GM18507 (cell line): ENCODE measurements at places on chromosomes 1 and 21.

DNA sequence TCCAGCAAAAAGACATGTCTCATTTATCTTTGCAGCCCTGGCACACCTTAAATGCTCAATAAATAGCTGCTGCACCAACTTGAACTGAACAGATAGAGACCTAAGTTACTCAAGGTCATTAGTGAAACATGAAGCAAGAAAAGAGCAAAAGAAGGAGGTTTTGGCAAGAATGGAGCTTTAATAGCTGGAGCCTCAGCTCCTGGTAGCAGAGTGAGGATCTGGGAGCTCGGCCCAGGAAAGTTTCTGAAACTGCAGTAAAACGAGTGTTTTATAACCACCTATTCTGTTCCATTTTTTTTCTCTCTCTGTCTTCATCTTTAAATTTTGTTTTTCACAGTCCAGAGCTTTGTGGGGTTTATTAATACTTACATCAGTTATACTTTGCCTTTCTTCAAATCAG is 207.5 kb downstream of the SETD4 start:
- DNase-seq, result no peak

- no peak for DNase-seq
Observed at GRCh38 chr1:115241309-115241708, 96.7 kb downstream of the NGF start.

DNA sequence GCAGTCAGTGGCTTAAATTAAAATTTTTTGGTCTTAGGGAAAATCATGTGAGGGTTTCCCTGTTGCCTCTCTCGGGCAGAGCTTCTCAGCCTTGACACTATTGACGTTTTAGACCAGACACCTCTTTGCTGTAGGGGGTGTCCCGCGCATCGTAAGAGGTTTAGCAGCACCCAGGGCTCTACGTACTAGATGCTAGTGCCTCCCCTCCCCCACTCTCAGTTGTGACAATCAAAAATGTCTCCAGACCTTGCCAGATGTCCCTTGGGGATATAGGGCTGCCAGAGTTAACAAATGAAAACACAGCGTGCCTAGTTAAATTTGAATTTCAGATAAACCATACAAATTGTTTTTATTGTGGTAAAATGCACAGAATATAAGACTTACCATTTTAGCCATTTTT is 293.3 kb downstream of the DISC1 start:
- DNase-seq, result no peak

DNA sequence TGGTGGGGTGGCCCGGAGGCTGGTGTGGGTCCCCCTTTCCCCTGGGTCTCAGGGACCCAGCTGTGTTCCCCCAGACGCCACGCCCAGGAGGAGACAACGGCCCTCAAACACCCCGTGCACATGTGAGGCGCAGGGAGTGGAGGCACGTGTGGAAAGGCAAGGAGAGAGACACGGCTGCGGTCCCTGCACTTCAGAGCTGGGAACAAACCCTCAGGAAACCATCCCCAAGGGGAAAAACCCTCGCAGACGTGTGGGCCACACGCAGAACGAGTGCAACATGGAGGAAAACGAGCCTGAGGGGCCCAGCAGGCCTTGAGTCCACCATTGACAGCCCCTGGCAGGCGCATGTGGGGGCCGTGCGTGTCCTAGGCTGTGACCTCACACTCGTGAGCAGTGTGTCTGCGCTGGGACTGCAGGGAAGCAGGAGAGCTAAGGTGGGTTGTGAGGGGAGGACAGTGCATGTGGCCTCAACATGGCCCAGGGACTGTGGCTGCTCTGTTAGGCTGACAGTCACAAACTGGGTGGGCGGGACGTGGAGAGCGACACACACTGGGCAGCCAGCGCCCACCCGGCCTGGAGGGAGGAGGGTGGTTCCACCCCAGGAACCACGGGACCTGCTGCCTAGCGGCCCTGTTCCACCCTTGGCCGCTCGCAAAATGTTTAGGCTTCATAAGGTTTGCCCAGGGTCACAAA is 20.0 kb downstream of the ITGB2 start:
- DNase-seq, result no peak

- DNase-seq, result no peak
Observed at GRCh38 chr1:96090134-96090533, 631.5 kb upstream of the PTBP2 start.

GRCh38 chr1:29696656-29697390 is 460.5 kb downstream of the PTPRU start:
- no peak for DNase-seq

DNA sequence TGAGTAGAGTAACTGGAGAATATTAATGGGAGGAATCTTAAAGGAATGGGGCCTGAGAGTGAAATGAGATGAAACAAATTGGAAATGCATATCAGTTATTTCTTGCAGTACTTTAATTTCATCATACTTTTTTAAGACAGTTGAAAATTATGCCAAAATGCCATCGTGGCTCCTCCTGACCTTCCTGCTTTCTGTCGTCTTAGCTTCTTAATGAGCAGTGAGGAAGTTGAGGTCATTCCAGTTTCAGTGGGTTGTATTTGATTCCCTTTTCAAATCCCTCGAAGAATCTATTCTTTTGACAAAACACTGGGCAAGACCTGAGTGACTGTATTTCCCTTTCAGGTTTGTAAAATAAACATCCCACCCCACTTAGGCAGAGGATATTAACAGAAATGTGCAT is 134.9 kb upstream of the MAP1LC3C start:
- no peak for DNase-seq

DNA sequence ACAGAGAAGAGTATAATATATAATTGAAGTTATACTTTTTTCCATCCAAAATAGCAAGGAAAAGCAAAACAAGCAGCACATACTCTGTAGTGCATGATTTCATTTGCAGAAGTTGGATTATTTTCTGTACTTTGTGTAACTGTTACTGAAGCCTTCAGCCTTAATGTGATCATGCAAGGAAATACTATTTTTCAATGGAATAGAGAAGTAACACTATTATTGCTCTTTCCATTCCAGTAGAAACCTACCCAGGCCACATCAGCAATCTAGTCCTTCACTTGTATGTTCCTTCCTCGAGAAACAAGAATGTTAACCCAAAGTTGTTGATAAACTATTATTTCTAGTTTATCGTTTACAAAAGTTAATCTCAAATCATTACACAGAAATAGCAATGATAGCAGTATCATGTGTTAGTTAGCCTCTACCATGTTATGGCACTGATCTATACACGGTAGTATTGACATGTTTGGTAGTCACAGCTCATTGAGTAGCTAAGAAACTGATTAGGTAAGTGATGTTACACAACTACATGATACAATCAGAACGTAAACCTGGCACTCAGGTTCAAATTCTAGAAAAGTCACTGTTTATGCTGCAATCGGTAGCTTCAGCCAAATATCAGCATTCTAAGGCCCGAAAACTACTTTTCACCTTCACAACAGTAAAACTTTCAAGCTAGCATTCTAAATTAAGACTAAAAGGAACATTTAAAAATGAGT is 37.6 kb upstream of the CHRM3 start:
- no peak for DNase-seq

GRCh38 chr1:172142324-172142723 is 278.2 kb upstream of the C1orf105 start:
- DNase-seq, result no peak

- DNase-seq, result no peak
Observed at GRCh38 chr1:155884982-155885381, 25.6 kb downstream of the SYT11 start.

GRCh38 chr1:68301471-68302001 is 69.2 kb upstream of the WLS start:
- no peak for DNase-seq

GRCh38 chr1:100624886-100625610 is 87.1 kb downstream of the GPR88 start:
- no peak for DNase-seq

DNA sequence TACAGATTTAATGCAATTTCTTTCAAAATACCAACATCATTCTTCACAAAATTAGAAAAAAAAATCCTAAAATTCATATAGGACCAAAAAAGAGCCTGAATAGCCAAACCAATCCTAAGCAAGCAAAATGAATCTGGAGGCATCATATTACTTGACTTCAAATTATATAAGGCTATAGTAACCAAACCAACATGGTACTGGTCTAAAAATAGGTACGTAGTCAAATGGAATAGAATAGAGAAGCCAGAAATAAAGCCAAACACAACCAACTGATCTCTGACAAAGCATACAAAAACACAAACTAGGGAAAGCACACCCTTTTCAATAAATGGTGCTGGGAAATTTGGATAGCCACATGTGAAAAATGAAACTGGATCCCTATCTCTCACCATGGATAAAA is 112.3 kb upstream of the TSPAN2 start:
- no peak for DNase-seq

- no peak for DNase-seq
Observed at GRCh38 chr1:3359756-3360440, 94.6 kb upstream of the ARHGEF16 start.

- DNase-seq, result no peak
Observed at GRCh38 chr1:63987014-63987627, 213.3 kb downstream of the ROR1 start.

DNA sequence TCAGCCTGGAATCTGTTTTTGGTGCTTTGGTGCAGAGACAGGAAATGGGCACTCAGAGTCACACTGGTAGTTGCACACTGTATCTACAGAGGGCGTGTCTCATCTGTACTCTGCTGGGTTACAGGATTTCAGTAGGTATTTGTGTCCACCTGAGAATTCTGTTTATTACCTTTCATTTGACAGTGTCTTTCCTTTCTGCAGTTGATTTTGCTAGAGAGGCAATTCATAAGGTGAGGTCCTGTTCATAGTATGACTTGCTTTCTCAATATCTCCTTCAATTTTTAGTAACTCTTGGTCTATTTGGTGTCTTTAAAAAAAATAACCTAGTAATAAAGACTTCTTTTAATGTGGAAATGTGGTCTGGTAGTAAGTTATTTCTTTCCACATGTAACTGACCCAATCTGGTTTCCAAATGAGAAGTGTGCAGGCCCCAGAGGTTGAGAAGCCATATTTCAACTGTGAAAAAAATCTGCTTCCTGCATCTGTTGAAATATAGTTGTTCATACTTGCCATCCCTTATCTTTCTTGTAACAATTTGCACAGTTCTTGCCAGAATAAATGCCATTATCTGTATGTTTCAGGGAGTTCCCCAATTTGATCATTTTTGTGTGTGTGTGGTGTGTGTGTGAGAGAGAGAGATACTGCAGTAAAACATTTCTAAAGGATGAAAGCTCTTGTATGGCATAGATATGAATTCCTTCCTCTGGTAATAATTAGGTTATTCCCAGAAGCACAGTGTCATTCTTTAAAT is 78.4 kb upstream of the DNAJC6 start:
- DNase-seq, result no peak

DNA sequence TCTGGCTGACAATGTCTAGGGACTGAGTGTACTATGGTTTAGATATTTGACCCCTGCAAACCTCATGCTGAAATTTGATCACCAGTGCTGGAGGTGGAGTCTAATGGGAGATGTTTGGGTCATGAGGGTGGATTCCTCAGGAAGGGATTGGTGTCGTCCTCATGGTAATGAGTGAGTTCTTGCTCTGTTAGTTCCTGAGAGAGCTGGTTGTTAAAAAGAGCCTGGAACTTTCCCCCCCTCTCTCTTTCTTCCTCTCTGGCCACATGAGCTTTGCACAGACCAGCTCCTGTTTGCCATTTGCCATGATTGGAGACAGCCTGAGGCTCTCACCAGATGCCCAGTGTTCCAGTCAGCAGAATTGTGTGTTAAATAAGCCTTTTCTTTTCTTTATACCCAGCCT is 36.6 kb upstream of the CNIH3 start:
- no peak for DNase-seq
